ENCODE measurements at places on chromosomes 6 and 20.

DNA sequence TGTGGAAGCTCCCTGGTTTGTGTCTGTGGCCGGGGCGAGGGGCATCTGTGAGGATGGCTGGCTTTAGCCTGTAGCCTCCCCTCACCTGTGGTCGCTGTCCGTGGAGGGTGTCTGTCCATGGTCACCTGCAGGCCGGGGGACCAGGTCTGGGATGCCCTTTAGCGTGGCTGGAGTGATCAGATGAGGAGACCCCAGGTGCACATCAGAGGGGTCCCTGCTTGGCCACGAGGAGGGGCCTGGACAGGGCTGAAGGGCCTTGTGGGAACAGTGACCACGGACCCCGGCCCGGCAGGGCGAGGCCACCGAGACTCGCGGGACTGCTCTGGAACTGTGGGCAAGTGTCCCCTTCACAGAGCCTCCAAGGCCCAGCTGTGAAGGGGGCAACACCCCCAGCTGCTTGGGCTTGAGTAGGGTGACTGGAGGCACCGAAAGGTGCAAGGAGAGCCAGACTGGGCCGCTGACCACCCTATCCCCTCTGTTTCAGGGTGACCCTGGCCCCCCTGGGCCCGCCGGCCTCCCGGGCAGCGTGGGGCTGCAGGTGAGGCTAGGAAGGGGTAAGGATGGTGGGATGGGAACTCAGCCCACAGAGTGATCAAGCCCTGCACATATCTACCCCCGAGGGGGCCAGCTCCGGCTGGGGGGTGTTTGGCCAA is 8.6 kb downstream of the COL9A3 start:
- DNase-seq, result no peak

DNA sequence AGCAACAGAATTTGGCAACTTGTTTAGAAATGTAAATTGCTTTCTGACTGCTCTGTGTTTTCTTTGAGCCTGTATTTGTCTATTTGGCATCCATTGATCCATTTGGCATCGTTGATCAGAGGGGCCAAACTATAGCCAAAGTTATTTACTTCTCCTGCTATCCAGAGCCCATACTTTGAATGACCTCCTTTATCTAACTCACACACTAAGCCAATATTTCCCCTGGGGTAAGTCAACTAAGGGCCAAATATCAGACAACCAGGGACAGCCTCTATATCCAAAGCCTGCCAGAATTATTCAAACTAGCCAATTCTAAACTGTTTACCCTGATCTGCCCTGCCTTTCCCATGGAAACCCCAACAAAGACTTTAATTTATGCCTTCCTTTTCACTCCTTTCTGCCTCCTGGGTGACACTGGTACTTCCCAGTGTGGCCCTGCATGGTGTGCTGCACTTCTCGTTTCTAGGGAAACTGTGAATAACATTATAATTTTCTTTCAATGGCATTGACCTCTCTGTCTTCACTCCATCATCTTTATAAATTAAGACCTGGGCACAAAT is 19.8 kb upstream of the ZNF184 start:
- DNase-seq, result no peak

- no peak for DNase-seq
Observed at GRCh38 chr6:129969064-129969463, 49.3 kb upstream of the L3MBTL3 start.

DNA sequence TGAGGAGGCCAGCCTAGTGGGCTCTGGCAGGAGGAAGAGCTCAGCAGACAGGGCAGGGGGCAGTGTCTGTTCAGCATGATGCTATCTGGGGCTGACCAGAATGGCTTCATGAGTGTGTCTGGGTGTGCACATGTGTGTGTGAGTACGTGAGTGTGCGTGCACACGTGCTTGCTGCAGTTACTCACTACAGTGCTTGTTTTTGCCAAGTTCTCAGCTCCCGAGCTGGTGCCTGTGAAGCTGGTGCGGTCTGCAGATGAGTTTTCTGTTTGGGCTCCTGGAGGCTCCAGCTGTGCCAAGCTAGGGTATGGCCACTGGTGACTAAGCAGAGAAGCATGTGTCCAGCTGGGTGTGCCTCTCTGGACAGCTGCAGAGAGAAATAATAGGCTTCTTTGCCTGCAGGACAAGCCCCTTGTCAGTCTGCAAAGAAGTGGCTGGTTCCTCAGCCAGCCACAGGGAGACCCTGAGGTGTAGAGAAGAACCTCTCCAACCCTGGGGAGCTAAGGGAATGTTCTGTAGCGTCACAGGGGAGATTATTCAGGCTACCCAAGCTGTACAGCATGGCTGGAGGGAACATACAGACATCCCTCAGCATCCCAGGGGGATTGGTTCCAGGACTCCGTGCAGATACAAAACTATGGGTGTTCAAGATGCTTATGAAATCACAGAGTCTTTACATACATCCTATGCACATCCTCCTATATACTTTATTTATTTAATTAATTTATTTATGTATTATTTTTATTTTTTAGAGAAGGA is 40.2 kb upstream of the FAM50B start:
- no peak for DNase-seq

- no peak for DNase-seq
Observed at GRCh38 chr6:43089874-43090558, 13.9 kb downstream of the PTK7 start.
